Smooth muscle cell of the coronary artery (primary cell): ENCODE measurements at places on chromosomes 3 and 15. TPM values are rescaled to one million over a fixed set of nuclear protein-coding genes. Genes with fewer than 3 reads are reported as not detected.

The HESX1 gene
- total RNA-seq = 0.15 TPM in 1 of 2 replicates, not detected in the other

The ZCWPW2 gene
- 0.45 and 0.82 TPM in 2 replicates for total RNA-seq

The SH2D7 gene
- not detected in 2 replicates for total RNA-seq

The CHL1 gene
- not detected in 2 replicates for total RNA-seq

The MESP1 gene
- 0.15 TPM in 1 of 2 replicates, not detected in the other for total RNA-seq

The EFHB gene
- total RNA-seq = 0.23 and 1.9 TPM in 2 replicates

The NME9 gene
- total RNA-seq = 0.23 TPM in 2 replicates

The ZDHHC19 gene
- total RNA-seq = not detected in 2 replicates

The MESD gene
- total RNA-seq = 13.2 and 21.6 TPM in 2 replicates

The CPLX3 gene
- not detected in 2 replicates for total RNA-seq

The LRCH3 gene
- 41.6 and 63.3 TPM in 2 replicates for total RNA-seq
